ENCODE measurements at places on chromosomes 7 and 10.

DNA sequence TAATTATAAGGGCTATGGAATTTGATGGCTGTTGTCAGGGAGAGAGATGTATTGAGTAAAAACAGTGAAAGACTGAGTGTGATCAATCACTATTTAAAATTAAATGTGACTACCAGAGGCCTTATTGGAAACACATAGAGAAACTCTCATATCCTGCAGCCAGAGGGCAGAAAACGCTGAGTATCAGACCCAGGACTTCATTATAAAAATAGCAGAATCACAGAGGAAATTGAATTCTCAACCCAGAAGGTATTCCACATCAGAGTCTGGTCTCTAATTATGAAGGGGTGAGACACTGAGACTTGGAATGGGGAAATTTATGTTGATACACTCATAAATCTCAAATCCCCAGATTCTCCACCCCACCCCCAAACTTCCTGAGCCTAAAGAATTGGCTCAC, 69.5 kb upstream of the IL6 start:
- no peak for DNase-seq

GRCh38 chr7:41930538-41931262, 227.8 kb upstream of the INHBA start:
- no peak for DNase-seq

GRCh38 chr7:137443616-137444015, 100.1 kb upstream of the PTN start:
- DNase-seq = no peak

- DNase-seq = no peak
Observed at GRCh38 chr7:51613911-51614357, 297.3 kb upstream of the COBL start.

- no peak for DNase-seq
Observed at GRCh38 chr7:157500171-157500960, 163.6 kb downstream of the DNAJB6 start.

DNA sequence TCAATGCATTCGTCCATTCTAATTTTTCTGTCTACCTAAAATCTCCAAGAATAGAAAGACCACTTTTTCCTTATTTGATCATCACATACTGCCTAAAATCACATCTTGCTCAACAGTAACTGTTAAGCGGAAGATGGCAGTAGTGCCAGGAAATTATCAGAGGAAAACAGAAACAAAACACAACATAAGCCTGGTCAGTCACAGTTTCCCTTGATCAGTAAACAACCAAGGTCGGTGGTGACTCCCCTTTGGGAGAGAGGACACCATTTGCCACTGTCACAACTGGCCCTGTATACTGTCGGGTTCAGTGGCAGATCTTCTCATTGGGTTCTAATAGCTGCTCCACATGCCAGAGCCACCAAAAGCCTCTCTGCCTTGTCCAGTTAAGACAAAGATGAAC, 106.6 kb downstream of the PLXNA4 start:
- no peak for DNase-seq
